ENCODE measurements at places on chromosomes 13 and 19.

- no peak for DNase-seq
Observed at GRCh38 chr19:45100201-45100600, 7.2 kb downstream of the PPP1R37 start.

DNA sequence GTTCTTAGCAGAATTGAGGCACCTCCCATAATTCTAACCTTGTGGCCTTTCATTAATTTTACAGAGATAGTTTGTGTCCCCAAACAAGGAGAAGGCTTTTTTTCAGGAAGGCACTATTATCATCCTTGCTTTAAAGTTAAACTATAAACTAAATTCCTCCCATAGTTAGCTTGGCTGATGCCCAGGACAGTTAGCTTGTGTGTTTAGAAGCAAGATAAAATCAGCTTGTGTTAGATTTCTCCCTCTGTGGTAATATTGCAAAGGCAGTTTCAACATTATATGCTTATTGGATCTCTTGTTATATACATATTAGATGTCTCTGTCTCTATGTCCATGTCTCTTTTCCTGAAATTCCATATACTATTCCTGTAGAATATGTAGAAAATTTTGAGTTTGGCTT lies 342.7 kb downstream of the TBC1D4 start:
- no peak for DNase-seq

- DNase-seq = peak; percentile 43
Observed at GRCh38 chr19:17522988-17523872, 11.8 kb downstream of the PGLS start.

DNA sequence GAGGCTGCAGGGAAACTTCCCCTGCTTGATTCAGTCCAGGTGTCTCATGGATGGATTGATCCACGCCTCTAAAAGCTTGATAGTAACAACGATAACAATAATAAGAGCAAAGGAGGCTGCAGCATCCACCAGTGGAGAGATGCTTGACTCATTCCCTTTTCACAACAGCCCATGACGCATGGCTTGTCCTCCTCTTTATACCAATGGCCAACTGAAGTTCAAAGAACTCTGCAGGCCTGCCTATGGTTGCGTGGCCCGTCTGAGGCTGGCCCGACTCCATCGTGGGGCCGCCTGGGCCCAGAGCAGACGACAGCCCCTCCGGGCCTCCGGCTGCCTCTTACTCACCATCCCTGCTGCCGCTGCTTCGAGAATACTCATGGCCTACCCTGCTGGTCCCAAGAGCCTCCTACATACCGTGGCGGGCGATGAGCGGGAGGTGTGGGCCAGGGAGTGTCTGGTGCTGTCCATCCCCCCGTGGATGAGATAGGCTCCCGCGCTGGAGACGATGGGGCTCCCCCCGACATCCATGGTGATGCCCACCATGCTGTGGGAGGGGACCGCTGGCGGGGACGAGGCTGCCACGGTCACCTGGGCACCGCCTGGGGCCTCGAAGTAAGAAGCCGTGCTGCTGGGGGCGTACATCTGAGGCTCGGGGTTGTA lies 61.8 kb upstream of the RANBP3 start:
- no peak for DNase-seq

DNA sequence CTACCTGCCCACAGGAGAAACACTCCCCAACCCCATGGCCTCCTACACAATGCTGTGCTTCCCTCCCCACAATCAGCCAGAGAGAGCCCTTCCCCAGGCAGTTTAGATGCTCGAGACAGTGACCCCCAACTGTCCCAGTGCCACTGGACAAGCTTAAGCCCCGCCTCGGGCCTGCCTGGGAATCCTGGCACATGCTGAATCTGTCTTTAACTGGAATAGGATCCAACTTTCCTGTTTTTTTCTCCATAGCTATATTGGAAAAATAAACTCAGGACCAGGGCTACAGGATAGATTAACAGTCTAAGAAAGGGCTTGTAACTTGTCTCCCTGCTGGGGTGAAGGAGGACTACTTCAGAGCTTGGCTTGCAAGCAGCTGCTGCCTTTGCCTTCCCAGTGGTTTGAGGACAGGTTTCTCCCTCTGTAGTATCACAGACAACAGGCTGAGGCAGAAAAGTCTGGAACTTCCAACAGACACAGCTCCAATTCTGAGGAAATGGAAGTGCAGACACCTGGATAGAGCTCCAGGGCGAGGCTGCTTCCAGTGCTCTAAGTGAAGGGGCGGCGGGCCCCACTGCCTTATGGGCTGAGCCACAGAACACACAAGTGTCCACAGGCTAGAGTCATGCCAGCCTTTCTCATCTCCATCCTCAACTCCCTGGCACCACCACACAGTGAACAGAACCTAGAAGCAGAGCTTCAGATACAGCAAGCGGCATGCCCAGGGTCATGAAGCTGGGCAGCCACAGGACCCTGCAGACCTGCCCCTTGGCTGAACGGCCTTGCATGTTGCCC lies 228.3 kb downstream of the TUBA3C start:
- DNase-seq = no peak

GRCh38 chr13:99257291-99257690 lies 888 bp downstream of the GPR18 start:
- no peak for DNase-seq

GRCh38 chr19:45526971-45527370 lies 19.7 kb downstream of the VASP start:
- no peak for DNase-seq

DNA sequence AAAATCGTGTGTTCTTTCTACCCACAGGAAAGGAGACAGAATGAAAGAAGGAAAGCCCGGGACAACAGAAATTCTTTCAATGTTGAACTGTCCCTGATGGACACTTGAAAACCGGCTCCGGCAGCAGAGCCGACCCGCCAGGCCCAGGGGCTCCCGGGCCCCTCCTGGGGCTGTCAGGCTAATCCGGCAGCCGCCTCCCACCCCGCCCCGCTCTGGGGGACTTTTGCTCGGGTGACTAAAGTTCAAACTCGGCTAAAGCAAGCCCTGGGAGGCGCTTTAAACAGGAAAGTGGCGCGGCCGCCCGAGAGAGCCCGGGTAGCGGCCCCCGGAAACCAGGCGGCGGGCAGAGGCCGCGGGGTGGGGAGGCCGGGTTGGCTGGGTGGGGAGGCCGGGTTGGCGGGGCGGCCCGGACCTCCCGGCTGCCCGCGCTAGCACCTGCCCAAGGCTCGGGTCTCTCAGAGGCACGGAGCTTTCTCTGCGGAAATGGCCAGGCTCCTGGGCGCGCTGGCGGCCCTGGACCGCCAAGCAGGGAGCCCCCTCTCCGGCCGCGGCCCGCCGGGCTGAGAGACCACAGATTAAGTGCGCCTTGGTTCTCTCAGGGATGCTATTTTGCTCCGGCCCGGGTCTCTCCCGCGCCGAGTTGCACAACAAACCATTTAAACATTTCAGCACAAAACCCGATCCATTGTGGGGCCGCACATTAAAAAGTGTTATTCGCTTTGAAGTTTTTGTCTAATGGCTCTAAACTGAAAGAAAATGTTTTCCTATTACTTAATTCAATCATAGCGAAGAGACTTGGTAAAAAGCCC lies 2.6 kb upstream of the GSX1 start:
- DNase-seq = no peak

DNA sequence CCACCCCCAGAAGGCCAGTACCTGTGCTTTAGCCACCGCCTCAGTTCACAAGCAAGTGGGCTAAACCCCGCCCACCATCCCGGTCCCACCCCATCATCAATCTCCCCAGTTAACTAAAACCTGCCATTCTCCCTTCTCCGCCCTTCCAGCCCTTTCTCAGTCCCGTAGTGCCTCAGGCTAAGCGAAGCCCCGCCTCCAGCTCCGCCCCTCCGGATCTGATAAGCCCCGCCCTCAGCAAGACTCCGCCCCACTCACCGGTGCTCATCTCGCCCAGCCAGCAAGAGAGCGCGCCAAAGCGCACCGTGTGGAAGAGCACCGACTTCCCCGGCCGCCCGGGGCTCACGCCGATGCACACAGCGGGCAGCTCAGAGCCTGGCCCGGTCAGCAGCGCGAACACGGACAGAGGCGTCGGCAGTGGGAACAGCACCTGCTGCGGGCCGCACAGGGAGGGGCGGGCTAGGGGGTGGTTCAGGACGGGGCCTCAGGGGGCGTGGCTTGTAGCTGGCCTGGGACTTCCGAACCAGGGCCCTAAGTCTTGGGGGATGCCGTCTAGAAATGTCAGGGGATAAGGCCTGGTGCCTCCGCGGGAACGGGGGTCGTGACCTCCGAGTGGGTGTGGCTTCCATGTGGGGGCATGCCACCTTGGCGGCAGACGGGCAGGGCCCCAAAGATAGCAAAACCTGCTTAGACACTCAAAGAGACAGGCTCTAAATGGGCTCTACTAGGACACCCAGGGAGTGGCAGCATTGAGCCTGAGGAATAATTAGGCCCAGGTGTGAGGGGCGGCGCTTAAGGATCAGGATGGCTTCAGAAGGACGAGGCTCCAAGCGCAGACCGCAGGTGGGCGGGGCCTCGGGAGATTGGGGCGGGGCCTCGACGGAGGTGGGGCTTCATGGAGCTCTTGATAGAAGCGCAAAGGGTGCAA lies 21.4 kb downstream of the MAP4K1 start:
- DNase-seq = no peak

DNA sequence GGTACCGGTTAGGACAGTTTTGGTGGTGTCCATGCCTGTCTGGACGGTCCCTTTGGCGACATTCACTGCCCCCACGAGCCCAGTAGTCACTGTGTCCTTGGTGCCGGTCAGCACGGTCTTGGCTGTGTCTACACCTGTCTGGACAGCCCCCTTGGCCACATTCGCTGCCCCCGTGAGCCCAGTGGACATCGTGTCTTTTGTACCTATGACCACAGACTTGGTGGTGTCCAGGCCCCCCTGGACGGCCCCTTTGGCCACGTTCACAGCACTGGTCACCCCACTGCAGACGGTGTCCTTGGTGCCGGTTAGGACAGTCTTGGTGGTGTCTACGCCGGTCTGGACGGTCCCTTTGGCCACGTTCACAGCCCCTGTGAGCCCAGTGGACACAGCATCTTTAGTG lies 6.2 kb downstream of the PLIN4 start:
- DNase-seq = no peak

DNA sequence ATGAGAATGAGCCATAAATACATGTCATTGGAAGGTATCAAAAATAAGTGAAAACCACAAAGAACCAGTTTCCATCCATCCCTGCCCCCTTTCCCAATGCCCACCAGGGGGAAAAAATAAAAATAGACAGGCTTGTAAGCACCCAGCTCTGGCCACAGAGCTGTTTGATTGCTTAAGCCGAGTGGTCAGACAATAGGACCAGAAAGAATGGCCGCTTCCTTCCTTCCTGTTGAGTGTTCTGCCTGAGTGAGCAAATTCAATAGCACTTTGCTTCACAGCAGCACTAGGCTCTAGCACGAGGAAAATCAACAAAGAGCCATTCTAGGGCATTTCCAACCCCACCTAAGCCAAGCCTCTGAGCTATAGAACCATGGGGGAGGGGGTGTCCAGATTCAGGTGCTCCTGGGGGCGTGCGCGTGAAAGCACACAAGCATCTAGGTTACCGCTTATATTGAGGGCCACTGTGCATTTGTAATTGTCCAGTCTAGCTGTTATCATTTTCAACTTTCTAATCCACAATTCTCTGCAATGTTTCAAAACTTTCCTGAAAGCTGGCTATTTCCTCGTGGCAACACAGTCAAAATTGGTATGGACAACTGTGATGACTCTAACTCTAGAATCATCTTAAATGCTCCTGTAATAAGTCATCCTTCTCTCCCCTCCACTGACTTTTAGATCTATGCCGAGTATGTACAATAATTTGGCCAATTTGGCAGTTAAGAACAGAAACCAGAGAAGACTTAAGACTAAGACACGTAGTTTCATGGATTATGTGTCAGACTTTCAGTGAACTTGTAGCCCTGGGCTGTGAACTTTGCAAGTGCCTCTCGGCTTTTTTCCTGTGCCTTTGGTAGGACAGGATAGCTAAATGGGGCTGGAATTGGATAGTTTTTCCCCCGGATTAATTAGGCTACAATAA lies 64.3 kb downstream of the SPRY2 start:
- no peak for DNase-seq

Measured in stimulated activated CD4-positive, alpha-beta T cell treated with anti-CD3 and anti-CD28 coated beads, Interleukin-12 subunit alpha, Interleukin-12 subunit beta, amount 100 ng/mL, for 48 hours (primary cell).